ENCODE measurements at places on chromosomes 13 and 19. TPM values are rescaled to one million over a fixed set of nuclear protein-coding genes. Genes with fewer than 3 reads are reported as not detected.
A peak's percentile ranks its signal among the peaks of the same experiment; 100 is the strongest.

Gene F2RL3
- 0.07 TPM for total RNA-seq

Gene RDH8
- total RNA-seq, result not detected

Gene ZNF799
- total RNA-seq, result 1.7 TPM

Gene TMEM86B
- total RNA-seq, result 12.8 TPM

Gene ELAVL3
- total RNA-seq, result 0.26 TPM

Gene CEBPA
- total RNA-seq, result 2.2 TPM

Gene PSG2
- not detected for total RNA-seq

Gene TRAPPC6A
- total RNA-seq, result 61.2 TPM

Gene TLE2
- total RNA-seq, result 13.1 TPM

GRCh38 chr19:17109962-17110598, 34.5 kb downstream of the MYO9B start:
- peak overlapping the region; percentile 74 for H3K27ac ChIP-seq
- no peak for DNase-seq
- peaks cover 5% of the 10 kb centered on the region for H3K36me3 ChIP-seq
- no peaks in the 10 kb centered on the region for H3K27me3 ChIP-seq
- peak overlapping the region; percentile 45 for H3K4me3 ChIP-seq

- no peak overlapping the region for H3K27ac ChIP-seq
- no peak overlapping the region for H3K4me3 ChIP-seq
- H3K27me3 ChIP-seq, result peaks cover 22% of the 10 kb centered on the region
- H3K36me3 ChIP-seq, result no peaks in the 10 kb centered on the region
These were observed 4.9 kb downstream of the PCDH20 start for GRCh38 chr13:61410669-61411297.

GRCh38 chr19:2083174-2083854, 12.8 kb downstream of the MOB3A start:
- peaks cover 6% of the 10 kb centered on the region for H3K36me3 ChIP-seq
- H3K27ac ChIP-seq, result peak overlapping the region; percentile 99
- peaks cover 61% of the 10 kb centered on the region for H3K4me1 ChIP-seq
- DNase-seq, result peak; percentile 58

DNA sequence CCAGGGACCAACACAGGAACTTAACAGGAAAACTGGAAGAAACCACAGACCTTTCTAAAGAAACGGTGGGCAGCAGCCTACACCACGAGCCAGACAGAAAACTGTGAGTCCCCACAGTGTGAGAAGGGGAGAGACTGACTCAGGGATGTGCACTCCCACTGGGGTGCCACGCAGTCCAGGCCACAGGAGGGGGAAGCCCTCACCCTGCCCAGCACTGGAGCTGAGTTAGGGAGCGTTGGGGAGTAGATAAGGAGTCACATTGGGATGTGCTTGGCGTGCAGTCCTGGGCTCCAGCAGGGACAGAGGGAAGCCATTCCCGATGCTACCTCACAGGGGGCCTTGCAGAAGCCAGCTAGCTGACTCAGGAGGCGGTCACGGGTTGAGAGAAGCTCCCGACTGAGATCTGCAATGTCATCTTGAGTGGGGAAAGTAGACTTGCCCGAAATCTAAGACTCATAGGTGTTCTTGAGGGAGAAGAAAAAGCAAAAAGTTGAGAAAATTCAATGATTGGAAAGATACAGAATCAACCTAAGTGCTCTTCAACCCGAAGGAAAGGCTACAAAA, 17.3 kb downstream of the SIGLEC8 start:
- H3K36me3 ChIP-seq, result no peaks in the 10 kb centered on the region
- H3K27ac ChIP-seq, result peak overlapping the region; percentile 94
- peaks cover 22% of the 10 kb centered on the region for H3K27me3 ChIP-seq
- H3K4me1 ChIP-seq, result peaks cover 24% of the 10 kb centered on the region
- DNase-seq, result no peak
- H3K4me3 ChIP-seq, result peak overlapping the region; percentile 88

- no peaks in the 10 kb centered on the region for H3K36me3 ChIP-seq
- H3K27me3 ChIP-seq, result no peaks in the 10 kb centered on the region
- no peak for DNase-seq
- H3K4me1 ChIP-seq, result peaks cover 29% of the 10 kb centered on the region
- peak overlapping the region; percentile 67 for H3K27ac ChIP-seq
These were observed 6.2 kb downstream of the RPL28 start for GRCh38 chr19:55391702-55392615.

DNA sequence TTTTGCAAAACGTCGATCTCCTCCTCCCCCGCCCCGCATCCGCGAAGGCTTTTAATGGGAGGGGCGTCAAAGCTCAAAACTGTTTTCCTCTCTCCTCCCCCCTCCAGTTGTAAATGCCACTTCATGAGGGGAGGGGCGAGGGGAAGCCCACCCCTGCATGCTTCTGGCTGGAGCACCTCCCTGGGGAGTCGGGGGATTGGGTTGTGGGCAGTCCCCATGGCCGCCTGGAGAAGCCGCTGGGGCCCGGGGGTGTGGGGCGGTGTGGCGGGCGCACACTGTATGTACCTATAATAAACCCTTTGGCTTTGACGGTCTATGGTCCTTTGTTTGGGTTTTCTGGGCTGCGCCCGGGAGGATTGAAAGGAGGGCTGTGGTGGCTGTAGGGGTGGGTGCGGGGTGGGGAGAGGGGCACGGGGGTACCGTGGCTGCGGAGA, 505 bp upstream of the SHKBP1 start:
- peak overlapping the region; percentile 95 for H3K4me3 ChIP-seq
- peak overlapping the region; percentile 94 for H3K27ac ChIP-seq
- H3K4me1 ChIP-seq, result peaks cover 21% of the 10 kb centered on the region
- H3K27me3 ChIP-seq, result no peaks in the 10 kb centered on the region
- H3K36me3 ChIP-seq, result peaks cover 4% of the 10 kb centered on the region

DNA sequence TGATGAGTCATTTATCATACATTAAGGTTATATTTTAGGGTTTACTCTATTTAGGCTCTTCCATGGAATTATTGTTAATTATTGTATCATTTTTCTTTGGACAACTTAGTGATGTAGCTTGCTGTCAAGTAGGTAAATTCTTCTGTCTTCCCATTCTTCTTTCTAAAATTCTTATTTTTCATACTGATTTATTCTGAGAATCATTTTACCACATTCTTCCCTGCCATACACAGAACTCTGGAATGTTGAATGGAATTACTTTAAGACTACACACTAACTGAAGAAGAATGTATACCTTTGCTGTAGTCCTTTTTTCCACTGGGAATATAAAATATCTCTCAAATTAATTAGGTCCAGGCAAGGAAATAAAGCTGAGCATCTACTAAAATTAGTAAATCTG, 24.5 kb upstream of the SLC7A1 start:
- peaks cover 2% of the 10 kb centered on the region for H3K36me3 ChIP-seq
- no peak overlapping the region for H3K27ac ChIP-seq
- no peak overlapping the region for H3K4me3 ChIP-seq
- peaks cover 27% of the 10 kb centered on the region for H3K27me3 ChIP-seq
- DNase-seq, result no peak

DNA sequence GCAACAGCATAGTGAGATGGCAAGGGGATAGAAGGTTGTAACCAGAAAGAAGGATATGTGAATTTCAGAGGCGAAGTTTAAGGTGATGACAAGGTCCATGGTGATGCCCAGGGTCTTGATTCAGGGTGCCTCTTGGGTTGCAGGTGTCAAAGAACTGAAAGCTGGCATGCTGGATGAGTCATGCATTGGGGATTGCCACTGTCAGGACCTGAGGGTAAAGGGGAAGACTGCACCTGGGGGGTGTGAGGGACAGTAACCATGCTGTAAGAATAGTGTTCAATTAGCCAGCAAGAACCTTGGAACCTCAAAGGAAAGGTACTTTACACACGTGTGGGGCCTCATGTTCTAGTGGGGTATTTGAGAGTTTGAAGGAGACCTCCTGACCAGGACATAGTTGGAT, 279.6 kb downstream of the SLC7A1 start:
- H3K4me1 ChIP-seq, result no peaks in the 10 kb centered on the region
- H3K27me3 ChIP-seq, result peaks cover 6% of the 10 kb centered on the region
- H3K27ac ChIP-seq, result no peak overlapping the region
- no peak overlapping the region for H3K4me3 ChIP-seq
- H3K36me3 ChIP-seq, result no peaks in the 10 kb centered on the region
- no peak for DNase-seq

DNA sequence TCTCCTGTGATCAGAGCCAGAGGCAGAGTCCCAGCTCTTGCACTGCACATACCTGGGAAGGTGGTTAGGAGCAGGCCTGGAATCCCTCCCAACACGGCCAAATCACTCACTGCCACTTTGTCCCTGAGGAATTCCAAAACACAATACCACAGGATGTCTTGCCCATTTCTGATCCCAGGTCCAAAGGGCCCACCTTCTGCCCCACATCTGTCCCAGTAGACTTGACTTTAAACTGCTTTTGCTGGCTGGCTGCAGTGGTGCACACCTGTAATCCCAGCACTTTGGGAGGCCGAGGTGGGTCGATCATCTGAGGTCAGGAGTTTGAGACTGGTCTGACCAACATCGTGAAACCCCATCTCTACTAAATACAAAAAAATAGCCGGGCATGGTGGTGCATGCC, 18.9 kb downstream of the ZNF536 start:
- no peaks in the 10 kb centered on the region for H3K4me1 ChIP-seq
- no peaks in the 10 kb centered on the region for H3K36me3 ChIP-seq
- peaks cover 4% of the 10 kb centered on the region for H3K27me3 ChIP-seq
- H3K27ac ChIP-seq, result no peak overlapping the region
- no peak for DNase-seq

DNA sequence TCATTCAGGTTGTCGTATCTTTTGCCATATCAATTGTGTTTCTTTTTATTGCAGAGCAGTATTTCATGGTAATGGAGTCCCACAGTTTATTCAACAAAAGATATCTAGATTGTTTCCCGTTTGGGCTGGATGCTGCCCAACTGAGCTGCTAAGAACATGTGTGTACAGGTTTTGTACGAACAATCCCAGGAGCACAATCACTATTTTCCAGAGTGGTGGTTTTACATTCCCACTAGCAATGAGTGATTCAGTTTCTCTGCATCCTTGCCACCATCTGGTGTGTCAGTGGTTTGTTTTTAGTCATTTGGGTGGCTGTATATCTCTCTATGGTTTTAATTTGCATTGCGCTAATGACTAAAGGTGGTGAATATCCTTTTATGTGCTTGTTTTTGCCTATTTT, 52.7 kb upstream of the ZDHHC20 start:
- peaks cover 5% of the 10 kb centered on the region for H3K36me3 ChIP-seq
- H3K4me3 ChIP-seq, result no peak overlapping the region
- peaks cover 7% of the 10 kb centered on the region for H3K4me1 ChIP-seq
- DNase-seq, result no peak
- H3K27ac ChIP-seq, result no peak overlapping the region

DNA sequence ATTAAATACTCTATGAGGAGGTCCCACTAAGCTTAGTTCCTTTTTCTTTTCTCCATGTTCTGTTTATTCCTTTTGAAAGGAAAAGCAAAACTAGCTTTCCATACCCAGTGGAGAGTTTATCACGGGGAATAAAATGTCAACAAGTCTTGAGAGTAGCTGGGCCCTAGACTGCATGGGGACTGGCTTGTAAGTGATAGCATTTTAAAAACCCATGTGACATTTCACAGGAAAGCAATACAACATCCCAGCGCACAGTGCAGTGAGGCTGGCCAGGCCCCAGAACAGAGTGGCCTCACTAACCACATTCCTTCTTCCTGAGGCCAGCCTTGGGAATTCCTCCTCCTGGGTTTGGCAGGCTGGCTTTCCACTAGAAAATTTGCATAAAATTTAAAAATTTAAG, 149.8 kb downstream of the DLEU7 start:
- peaks cover 6% of the 10 kb centered on the region for H3K4me1 ChIP-seq
- H3K36me3 ChIP-seq, result peaks cover 5% of the 10 kb centered on the region
- no peak overlapping the region for H3K4me3 ChIP-seq
- H3K27me3 ChIP-seq, result no peaks in the 10 kb centered on the region
- H3K27ac ChIP-seq, result no peak overlapping the region

DNA sequence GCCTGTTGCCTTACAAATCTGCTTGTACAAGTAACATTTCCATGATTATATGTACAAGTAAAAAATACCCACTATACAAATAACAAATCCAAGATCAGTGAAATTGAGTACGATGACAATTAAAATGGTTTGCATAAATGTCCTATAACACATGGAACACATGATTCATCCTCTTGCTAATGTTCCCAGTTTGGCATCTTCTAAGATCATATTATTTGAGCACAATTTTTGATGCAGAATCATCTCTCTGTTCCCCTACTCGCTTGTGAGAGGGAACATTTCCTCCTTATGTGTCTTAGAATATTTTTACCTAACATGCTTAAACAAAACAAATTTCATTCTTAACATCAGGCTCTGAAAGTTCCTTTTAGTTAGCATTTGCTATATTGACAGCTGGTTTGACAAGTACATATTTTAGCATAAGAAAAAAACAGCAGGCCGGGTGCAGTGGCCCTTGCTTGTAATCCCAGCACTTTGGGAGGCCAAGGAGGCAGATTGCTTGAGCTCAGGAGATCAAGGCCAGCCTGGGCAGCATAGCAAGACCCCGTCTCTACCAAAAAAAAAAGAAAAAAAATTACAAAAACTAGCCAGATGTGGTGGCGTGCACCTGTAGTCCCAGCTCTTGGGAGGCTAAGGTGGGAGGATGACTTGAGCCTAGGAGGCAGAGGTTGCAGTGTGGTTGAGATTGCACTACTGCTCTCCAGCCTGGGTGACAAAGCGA, 14.2 kb downstream of the ZNF331 start:
- peaks cover 4% of the 10 kb centered on the region for H3K36me3 ChIP-seq
- peaks cover 8% of the 10 kb centered on the region for H3K4me1 ChIP-seq
- no peak for DNase-seq
- H3K27ac ChIP-seq, result no peak overlapping the region
- H3K4me3 ChIP-seq, result no peak overlapping the region

GRCh38 chr13:98508280-98508679, 68.6 kb downstream of the STK24 start:
- H3K27me3 ChIP-seq, result no peaks in the 10 kb centered on the region
- peaks cover 2% of the 10 kb centered on the region for H3K36me3 ChIP-seq
- peaks cover 71% of the 10 kb centered on the region for H3K4me1 ChIP-seq
- peak overlapping the region; percentile 98 for H3K27ac ChIP-seq
- H3K4me3 ChIP-seq, result no peak overlapping the region
- no peak for DNase-seq

DNA sequence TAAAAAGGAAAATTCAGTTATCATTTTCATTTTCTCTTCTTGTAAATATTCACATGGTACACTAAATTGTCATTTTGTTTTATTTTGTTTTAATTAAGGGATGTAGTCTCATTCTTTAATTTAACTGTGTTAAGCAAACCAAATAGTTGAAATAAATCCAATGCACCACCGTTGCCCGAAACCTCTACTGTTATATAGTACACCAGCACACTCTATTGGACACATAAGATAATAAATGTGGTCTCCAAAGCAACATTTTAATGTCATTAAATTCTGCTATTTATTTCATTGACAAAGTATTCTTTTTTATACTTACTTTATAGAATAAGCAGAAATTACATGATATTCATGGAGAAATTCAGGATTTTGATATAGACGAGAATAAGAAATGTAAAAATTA, 156.4 kb upstream of the FREM2 start:
- H3K4me3 ChIP-seq, result no peak overlapping the region
- no peak for DNase-seq
- peaks cover 3% of the 10 kb centered on the region for H3K4me1 ChIP-seq
- H3K27me3 ChIP-seq, result peaks cover 14% of the 10 kb centered on the region
- no peak overlapping the region for H3K27ac ChIP-seq
- no peaks in the 10 kb centered on the region for H3K36me3 ChIP-seq

GRCh38 chr13:73731564-73731963, 402.6 kb downstream of the KLF12 start:
- H3K4me3 ChIP-seq, result no peak overlapping the region
- DNase-seq, result no peak
- H3K4me1 ChIP-seq, result peaks cover 29% of the 10 kb centered on the region
- peaks cover 17% of the 10 kb centered on the region for H3K36me3 ChIP-seq

GRCh38 chr13:43985422-43986072, 105.8 kb downstream of the LACC1 start:
- peaks cover 2% of the 10 kb centered on the region for H3K36me3 ChIP-seq
- no peak overlapping the region for H3K4me3 ChIP-seq
- peaks cover 42% of the 10 kb centered on the region for H3K27me3 ChIP-seq
- H3K4me1 ChIP-seq, result peaks cover 2% of the 10 kb centered on the region
- DNase-seq, result no peak
- H3K27ac ChIP-seq, result no peak overlapping the region
